ENCODE measurements at places on chromosomes 3 and 15.

- no peak for DNase-seq
Measured at GRCh38 chr15:101647251-101647650, 4.9 kb downstream of the TM2D3 start.

DNA sequence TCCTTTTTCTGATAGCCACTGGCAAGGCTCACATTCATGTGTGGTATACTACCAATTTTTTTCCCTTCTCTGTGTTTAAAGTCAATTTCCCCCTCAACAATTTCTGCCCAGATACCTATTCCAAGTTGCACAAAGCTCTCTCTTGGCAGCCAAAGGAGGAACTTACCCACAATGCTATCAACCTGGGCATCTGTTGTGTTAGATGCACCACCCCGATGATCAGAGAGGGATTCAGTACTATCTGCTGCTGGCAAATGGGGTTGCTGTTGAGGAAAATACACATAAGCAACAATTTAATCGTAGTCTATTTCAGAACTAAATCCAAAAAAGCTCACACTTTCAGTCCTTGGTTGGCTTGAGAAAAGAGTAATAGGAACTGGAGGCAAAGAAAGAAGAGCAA, 46.1 kb downstream of the AAGAB start:
- no peak for DNase-seq

- no peak for DNase-seq
Measured at GRCh38 chr3:195173657-195174056, 97.3 kb downstream of the XXYLT1 start.

- DNase-seq = peak; percentile 63
Measured at GRCh38 chr3:70832834-70833205, 520.4 kb upstream of the MDFIC2 start.

GRCh38 chr3:126550488-126551051, 8.2 kb downstream of the C3orf22 start:
- no peak for DNase-seq

- no peak for DNase-seq
Measured at GRCh38 chr15:46854564-46854963, 862.7 kb upstream of the SEMA6D start.

DNA sequence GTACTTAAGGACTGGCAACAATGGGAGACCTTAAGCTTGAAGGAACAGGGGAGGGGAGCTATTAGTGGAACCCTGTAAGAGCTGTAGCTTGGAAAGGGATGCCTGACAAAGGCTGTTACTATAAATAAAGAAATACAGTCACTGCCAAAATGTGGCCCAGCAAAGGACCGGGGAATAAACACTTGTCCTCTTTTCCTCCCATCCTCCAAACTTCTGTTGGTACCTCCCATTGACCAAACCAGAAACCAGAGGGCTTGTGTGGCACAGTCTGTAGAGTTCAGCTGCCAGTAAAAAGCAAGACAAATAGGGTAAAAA, 25.1 kb upstream of the TCF12 start:
- DNase-seq = no peak

DNA sequence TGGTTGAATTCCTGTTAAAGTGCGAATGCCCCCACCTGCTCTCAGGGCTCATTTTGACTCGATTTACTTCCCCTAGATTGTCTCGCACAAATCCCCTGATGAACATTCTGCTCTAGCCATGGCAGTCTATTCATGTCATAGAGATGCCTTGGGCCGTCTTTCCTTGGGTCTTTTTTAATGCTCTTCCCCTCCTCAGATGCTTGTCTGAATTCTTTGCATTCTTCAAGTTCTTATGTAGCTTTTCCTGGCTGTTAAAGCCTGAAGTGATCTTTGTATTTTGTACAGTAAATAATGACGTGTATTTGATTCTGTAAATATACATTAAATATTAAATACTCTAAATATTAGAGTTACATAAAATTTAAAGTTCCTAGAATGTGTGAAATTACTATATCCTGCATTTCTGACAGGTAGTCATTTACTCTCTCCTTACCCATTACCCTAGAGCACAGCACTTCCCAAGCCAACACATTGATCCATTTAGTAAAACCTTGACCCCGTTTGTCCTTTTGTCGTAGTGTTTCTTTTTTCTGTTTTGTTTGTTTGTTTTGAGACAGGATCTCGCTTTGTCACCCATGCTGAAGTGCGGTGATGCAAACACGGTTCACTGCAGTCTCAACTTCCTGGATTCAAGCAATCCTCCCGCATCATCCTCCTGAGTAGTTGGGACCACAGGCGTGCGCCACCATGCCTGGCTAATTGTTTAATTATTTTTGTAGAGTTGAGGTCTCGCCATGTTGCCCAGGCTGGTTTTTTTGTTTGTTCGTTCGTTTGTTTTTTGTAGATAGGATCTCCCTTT, 47.9 kb downstream of the YEATS2 start:
- DNase-seq = peak; percentile 47

DNA sequence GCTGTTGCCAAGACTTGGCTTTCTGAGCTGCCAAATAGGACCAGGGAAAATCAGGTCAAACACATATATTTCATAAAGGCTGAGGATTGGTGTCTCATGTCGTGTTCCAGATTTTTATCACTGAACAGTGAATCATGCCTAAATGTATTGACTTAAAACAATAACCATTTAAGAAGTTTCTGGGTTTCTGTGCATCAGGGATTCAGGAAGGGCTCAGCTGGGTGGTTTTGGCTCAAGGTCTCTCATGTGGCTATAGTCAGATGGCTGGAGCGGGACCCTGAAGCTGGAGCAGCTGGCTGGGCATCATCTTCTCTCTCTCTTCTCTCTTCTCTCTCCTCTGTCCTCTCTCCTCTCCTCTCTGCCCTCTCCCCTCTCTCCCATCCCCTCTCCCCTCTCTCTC, 10.7 kb upstream of the RFTN1 start:
- no peak for DNase-seq
